Stimulated activated naive CD4-positive, alpha-beta T cell (primary cell): ENCODE measurements at places on chromosomes 5 and 9.

DNA sequence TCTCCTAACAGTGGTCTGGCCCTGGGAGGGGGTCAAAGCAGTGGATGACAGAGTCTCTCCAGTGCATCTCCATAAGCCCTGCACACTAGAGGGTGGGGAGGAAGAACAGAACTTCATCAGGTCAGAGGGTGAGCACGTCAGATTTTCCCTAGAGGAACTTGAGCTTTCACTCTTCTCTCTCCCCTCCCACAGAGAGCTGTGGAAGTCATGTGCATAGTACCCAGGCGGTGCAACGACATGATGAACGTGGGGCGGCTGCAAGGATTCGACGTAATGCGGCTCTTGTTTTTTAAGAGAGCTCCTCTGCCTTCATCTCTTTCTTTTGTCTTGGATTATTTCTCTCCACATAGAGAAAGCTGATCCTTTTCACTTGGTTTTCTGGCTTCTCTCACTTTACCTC is 100.2 kb upstream of the OTULINL start:
- no peak for DNase-seq

DNA sequence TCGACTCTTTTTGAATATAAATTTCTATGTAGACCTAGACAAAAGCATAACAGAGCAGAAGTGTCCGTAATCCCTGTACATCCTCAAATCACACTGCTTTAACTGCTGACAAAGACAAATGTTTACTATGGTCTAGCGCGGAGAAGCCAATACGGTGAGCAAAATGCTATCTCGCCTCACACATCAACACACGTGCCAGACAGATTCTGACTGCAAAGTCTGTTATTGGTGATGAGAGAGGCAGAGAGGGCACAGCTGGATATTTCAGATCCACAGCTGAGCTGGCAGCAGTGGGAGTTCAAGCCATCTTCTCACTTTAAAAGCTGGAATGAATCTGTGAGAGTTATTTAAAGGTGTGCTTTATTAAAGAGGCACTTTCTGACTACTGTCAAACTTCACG is 124.3 kb downstream of the ARL15 start:
- no peak for DNase-seq

DNA sequence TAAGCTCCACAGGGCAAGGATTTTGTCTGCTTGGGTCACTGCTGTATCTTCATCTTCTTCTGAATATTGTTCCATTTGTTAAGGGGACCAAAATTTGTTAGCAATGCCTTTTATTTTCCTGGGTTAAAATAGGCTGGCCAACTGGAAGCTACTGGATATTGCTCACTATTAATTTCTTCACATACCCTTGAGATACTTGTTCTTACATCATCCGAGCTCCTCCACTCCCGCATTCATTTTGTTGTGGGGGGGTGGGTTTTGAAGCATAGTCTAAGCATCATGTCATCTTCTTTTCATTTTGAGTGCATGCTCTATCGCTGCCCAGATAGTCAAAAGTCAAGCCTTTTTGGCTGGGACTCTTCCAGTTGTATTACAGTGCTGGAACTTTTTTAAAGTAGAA is 42.5 kb upstream of the PIK3R1 start:
- DNase-seq, result no peak

DNA sequence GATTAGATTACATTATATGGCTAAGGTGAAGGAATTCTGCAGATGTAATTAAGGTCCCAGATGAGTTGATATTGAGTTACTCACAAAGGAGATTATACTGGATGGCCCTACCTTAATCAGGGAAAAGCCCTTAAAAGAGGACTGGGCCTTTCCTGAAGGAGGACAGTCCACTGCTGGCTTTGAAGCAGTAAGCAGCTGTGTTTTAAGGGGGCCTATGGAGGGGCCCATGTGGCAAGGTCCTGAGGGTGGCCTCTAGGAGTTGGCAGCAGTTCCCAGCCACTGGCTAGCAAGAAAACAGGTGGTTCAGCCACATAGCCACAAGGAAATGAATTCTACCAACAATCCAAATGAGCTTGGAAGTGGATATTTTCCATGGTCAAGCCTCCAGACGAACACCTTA is 36.4 kb upstream of the GDNF start:
- no peak for DNase-seq

DNA sequence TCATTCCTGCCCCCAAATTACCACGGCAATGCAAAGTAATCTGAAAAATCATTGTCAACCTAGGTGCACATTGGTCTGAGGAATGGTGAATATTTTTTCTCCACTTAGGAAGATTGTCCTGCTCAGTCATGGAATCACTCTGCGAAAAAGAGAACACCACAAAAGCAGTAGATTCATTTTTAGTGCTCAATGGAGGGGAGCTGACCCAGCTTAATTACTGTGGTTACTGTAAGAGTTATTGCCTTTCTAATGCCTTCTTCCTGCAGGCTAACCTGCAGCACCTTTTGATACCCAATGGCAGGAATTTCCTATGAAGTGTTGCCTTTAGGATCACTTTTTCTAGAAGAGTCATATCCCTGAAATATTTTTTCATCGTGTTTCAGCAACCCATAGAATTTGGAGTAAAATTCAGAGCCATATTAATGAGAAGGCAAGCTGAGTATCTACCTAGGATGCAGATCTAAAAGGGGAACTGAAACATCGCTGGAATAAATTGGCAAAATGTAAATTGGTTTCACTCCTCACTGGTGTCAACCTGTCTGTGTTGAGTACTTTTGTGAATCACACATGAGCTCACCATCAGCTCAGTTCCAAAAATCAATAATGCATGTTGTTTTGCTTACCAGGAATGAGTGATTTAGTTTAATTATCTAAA is 464.5 kb downstream of the CSNK1G3 start:
- no peak for DNase-seq

DNA sequence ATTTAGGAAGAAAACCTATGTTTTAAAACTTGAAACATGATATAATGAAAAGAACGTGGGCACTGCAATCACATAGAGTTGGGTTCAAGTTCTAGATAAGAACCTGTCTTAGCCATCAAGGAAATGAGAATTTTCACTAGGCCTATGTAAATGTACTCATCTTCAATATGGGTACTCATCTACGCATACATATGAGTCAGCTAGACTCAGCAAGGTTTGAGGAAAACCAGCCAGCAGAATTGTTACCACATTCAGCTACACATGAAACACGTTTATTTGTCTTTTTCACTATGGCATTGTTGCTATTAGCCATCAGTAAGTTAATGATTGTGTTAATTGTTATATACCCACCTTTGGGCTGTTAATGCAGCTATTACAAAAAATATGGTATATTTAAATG is 146.3 kb downstream of the CHSY3 start:
- no peak for DNase-seq

- DNase-seq, result no peak
Observed at GRCh38 chr5:73968729-73969128, 342.7 kb downstream of the ARHGEF28 start.

- no peak for DNase-seq
Observed at GRCh38 chr5:179160584-179160983, 100.4 kb downstream of the ZNF354C start.

- DNase-seq, result peak; percentile 95
Observed at GRCh38 chr9:92963831-92964606, 16.7 kb downstream of the FGD3 start.

- DNase-seq, result no peak
Observed at GRCh38 chr5:56123531-56124243, 109.4 kb downstream of the ANKRD55 start.
